ENCODE measurements at places on chromosomes 1 and 21.
A peak's percentile ranks its signal among the peaks of the same experiment; 100 is the strongest.

DNA sequence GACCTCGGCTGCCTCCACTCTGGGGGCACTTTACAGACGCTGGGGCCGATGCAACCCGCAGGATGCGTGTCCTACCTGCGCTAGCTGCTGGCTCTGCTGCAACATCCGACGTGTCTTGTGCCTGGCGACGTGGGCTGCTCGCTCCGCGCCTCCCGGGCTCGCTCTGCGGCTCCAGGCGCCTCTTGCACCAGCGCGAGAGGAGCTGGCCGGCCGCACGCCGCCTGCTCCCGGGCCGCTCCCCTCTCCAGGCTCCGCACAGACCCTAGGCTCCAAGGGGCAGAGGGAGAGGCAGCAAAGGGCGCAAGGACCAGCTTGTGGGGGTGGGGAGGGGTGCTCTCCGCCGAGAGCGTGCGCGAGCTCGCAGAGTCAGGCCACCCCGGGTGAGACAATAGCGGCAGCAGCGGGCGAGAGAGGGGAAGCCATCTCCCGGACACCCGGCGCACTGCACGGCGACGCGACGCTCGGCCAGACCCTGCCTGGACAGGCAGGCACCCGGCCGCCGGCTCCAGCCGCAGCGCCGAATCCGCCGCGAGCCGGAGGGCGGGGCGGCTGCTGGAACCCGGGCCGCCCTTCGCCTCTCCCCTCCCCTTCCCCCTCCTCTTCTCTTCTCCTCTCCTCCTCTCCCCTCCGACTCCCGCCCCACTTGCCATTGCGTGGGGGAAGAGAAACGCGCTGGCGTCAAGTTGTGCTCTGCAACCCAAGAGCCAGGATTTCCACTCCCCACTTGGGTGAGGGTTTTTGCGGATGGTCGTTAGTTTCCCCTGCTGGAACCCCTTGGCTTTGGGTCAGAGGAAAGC lies at the start of gene PIK3C2B:
Gene PIK3C2B (minus strand): TSS at position 525 of the 797 bp plus-strand sequence. CDS start 25,003 bp downstream, outside the sequence.
- peak; percentile 69 for DNase-seq

DNA sequence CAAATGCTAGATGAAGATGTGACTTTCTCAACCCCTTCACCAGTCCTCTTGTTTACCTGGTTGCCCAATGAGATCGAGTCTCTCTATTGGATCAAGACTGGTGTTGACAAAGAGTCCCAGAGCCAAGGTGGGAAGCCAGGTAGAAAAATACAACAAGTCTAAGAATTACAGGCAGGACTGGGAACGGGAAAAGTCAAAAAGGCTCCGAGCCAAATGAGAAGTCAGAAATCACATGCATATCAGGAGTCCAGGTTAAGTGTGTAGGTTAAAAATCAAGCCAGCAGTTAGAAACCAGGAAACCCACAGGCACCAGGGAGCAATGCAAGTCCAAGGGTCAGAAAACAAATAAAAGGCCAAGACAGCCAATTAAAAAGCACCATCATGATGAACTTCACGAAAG lies 27.4 kb upstream of the DUSP23 start:
- no peak for DNase-seq

- DNase-seq, result peak; percentile 85
Observed at GRCh38 chr1:38624336-38625039, 235.1 kb downstream of the RRAGC start.

- no peak for DNase-seq
Observed at GRCh38 chr1:56396581-56396980, 182.8 kb downstream of the PLPP3 start.

DNA sequence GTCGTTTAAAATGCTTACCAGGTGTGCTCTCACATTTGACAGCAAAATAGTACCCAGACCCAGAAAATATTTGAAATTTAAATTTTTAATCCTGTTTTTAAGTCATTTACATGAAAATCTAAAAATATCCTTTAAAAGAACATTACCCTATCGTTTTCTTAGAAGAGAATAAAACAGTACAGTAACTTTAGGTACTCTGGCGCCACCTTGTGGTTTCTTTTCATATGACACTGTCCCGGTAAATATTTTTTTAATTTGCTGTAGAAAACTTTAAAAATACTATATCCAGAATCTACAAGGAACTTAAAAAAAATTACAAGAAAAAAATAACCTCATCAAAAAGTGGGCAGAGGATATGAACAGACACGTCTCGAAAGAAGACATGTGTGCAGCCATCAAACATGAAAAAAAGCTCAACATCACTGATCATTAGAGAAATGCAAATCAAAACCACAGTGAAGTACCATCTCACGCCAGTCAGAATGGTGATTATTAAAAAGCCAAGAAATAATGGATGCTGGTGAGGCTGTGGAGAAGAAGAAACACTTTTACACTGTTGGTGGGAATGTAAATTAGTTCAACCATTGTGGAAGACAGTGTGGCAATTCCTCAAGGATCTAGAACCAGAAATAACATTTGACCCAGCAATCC lies 129.2 kb downstream of the RGS21 start:
- peak; percentile 12 for DNase-seq

DNA sequence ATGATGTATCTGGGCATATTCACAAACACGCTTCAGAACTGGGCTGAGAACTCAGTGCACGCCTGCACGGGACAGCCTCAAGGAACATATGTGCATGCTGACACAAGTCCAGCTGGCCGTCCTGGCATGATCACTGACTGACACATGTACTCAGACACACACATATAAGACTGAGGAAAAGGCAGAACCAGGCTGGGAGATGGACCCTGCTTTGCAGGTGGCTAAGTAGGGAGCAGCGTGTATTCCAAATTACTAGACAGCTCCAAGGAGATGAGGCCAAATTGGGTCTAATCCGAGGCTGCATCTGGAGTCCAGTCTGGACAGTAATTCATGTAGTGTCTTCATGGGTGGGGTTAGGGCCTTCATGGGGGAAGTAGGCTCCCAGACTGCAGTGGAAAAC lies 41.4 kb upstream of the GJB5 start:
- no peak for DNase-seq

DNA sequence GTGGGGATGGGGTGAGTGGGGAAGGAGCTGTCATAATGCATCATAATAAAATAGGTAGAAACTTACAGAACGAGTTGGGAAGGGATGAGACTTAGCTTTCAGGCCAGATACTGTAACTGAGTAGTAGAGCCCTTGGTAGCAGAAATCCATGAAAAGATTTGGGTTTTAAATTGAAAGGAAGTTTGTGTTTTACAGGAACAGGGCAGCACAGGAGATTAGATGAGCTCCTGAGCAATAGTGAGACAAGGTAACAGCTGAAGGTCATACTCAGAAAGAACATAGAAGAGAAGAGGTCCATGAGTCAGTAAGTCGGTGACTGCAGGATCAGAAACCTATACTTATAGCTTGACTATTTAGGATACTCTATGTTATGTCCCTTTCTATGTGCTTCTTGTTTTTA lies 7.3 kb downstream of the MAP10 start:
- DNase-seq, result no peak

DNA sequence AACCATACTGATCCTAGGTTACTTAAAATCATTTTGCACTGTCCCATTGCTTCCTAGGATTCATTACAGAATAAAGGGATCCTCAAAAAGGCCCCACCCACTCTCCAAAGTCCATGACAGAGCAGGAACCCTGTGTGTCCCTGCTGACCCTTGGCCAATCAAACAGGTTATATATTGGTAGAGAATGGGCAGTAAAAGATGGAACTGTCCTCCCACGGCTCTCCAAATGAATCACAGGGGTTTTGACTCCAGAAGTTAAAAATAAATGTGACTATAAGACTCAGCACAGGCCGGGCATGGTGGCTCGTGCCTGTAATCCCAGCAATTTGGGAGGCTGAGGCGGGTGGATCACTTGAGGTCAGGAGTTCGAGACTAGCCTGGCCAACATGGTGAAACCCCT lies 65.5 kb downstream of the ACOT7 start:
- no peak for DNase-seq

GRCh38 chr1:77539519-77540142 lies 142.8 kb downstream of the ZZZ3 start:
- no peak for DNase-seq

- no peak for DNase-seq
Observed at GRCh38 chr1:240255922-240256321, 164.2 kb downstream of the FMN2 start.

DNA sequence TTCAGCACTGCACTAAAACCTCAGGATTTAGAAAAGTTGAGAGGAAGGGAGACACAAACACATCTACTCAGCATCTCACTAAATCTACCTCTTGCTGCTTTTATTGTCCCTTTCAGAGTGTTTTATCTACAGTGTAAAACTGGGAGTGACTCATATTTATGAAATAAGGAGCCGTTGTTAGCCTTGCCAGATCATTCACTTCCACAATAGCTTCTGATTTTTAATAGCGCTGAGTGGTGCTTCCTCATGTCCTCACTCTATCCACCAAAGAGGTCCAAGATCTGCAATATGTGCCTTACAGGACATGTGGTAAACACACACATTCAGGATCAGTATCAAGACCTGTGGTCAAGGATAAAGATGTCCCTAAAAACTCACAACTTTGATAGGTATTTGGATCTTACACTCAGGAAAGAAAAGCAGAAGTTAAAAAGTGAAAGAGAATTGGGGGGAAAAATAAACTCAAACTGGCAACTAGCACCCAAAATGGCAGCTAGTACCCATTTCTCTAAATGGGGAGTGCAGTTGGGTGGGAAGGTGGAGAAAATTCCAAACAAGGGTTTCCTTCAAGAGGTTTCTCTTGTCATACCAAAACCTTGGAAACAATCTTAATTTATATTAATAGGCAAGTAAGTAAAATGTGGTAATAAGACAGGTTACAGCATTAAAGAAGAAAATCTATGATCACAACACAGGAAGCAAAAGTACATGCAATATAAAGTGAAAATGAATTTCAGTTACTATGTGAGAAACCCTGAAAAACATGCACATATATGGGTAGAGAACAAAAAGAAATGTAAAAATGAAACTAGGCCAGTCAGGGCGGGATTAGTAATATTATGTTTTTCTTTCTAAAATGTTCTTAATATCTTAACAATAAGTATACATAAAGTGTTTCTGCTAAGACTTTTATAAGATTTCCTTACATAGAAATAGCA lies 15.9 kb downstream of the DUSP10 start:
- no peak for DNase-seq

DNA sequence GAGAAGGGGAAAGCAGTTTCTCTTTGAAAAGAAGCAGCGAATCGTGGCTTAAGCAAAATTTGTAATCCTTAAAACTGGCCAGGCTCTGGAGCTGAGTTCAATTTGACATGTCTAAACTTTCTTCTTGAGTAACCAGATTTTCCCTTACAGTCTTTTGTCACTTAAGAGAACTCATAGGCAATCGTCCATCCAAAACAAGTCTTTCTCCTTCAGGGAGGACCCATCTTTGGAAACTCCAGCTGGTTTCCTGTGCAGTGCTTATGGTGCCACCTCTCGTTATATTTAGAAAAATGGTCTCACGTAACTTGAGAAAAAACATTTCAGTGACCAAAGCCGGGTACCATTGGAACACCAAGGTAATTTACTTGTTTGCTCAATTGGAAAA lies 1.8 kb upstream of the PTTG1IP start:
- no peak for DNase-seq

- DNase-seq, result no peak
Observed at GRCh38 chr1:214923278-214923915, 159.1 kb upstream of the KCNK2 start.

GRCh38 chr1:181100015-181100905 lies 11.8 kb downstream of the IER5 start:
- no peak for DNase-seq

GRCh38 chr1:4045397-4046010 lies 145.4 kb upstream of the C1orf174 start:
- DNase-seq, result peak; percentile 13

GRCh38 chr1:25820247-25821111 lies 725 bp downstream of the MTFR1L start:
- no peak for DNase-seq

GRCh38 chr21:45910548-45911221 lies 70.9 kb upstream of the COL6A1 start:
- peak; percentile 47 for DNase-seq

DNA sequence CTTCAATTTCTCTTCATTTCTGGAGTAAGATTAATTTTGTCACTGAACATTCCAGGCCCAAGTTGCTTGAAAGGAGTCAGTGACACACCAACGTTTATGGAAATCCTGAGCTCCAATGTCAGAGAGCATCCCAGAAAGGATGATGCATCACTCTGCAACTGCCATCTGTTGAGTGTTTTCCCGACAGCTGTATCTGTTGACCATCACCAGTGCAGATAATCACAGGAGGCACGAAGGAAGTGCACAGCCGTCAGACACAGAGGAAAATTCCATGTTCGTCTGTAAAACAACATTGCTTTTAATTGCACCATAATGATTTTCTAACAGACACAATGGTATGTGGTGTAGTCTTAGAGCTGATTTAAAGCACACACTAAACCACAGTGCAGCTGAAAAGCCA lies 376.7 kb upstream of the ADGRL2 start:
- DNase-seq, result no peak

DNA sequence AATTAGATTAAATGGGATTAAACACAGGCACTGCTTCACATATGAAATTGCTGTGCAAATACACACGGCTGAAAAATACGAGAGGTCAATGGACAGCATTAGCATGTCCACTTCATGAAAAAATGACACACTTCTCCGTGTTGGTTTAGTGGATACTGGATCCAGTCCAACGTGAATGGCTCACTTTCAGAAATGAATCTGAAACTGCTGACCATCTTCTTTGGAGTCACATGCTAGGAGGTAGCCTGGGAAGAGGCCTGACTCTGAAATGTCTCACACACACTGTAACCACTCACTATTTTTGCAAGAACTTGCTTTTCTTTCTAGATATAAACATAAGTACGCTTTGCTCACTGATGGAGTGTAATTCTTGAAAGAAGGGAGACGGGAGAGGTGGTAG lies 127.3 kb downstream of the HLCS start:
- no peak for DNase-seq

GRCh38 chr21:32645261-32646182 lies 33.3 kb upstream of the CFAP298 start:
- no peak for DNase-seq

DNA sequence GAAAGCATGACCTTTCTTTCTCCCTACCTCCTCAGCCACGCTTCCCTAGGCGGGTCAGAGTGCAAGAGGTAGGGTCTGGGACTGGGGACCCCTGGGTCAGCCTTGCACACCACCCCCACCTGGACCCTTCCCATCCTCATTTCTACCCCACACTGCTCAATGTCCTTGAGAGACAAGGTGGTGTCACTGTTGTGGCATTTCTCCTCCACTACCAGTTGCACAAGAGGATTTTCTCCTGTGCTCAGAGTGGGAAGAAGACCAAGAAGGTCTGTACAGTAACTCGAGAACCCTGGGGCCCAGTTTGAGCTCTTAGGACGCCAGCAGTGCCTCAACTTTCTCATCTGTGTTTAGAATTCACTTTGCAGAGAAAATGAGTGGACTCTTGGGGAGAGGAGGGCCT lies 49.4 kb upstream of the CD34 start:
- no peak for DNase-seq

DNA sequence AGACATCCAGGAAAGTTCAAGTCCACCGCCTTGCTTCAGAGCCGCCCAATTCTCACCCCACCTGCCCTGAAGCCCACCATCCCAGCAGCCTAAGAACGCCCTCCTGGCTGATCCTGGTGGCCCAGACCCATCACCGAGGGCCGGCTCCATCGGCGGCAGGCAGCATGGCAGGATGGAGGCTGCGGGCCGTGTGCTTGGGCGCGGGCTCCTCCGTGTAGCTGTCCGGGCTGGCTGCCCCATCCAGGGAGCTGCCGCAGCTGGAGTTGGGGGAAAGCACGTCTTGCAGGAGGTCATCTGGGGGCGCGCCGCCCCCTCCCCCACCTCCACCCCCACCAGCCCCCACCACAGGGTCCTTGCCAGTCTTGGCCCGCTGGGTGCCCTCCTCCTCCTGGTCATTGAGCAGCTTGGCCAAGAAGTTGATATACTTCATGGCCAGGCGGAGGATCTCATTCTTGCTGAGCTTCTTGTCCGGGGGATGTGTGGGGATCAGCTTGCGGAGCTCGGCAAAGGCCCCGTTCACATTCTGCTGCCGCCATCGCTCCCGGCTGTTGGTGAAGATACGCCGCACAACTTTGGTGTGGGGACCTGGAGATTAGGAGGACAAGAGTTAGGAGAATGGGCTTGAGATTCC lies 12.3 kb downstream of the TAL1 start:
- DNase-seq, result no peak
